ENCODE measurements at places on chromosomes 3 and 15.

- DNase-seq, result no peak
These were observed 999 bp downstream of the INSYN1 start for GRCh38 chr15:73751899-73752805.

GRCh38 chr3:57917601-57918000 lies 90.6 kb upstream of the FLNB start:
- no peak for DNase-seq

DNA sequence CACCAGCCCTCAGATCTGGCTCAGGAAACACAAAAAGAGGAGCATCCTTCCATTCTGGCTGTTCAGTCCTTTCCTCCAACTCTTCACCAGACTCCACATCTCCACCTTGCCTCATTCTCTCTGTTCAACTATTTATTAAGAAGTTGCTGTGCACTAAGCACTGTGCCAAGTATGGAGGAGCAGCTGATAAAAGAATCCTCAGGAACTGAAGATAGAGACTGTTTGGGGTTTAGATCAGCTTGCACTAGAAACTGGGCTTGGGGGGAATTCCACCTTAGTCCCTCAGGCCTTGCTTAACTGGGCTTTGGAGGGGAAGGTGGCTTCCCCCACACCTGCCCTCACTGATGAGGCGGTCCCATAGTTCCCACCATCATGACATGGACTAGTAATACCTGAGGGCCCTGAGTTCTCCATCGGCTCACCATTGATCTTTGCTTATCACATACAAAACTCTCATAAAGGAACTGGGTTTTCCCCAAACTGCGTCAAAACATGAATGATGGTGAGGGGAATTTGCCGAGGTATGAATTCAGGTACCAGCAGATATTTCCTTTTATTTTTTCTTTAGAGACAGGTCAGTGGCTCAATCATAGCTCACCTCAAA lies 1.7 kb upstream of the CCR8 start:
- no peak for DNase-seq

GRCh38 chr15:83734487-83734886 lies 80.6 kb downstream of the ADAMTSL3 start:
- no peak for DNase-seq

- DNase-seq, result no peak
These were observed 103.1 kb upstream of the UNC13C start for GRCh38 chr15:53875139-53875538.

DNA sequence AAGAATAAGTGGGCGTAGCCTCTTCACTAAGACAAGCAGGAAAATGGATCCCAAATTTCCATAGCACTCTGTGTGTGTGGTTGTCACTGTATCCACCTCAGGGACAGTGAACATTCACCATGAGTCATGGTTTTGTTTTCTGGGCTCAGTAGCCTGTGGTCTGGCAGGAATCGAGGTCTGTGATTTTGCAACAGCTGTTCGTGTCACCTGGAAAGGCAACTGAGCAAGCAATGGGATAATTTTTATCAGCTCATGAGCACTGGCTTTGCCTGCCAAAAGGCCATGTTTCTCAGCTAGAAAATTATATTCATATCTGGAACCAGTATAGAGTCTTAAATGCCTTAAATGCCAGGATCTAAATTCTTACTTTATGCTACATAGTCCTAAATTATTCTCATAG lies 60.9 kb downstream of the STRIT1 start:
- no peak for DNase-seq

GRCh38 chr3:186425788-186426730 lies 64.0 kb upstream of the DGKG start:
- no peak for DNase-seq

DNA sequence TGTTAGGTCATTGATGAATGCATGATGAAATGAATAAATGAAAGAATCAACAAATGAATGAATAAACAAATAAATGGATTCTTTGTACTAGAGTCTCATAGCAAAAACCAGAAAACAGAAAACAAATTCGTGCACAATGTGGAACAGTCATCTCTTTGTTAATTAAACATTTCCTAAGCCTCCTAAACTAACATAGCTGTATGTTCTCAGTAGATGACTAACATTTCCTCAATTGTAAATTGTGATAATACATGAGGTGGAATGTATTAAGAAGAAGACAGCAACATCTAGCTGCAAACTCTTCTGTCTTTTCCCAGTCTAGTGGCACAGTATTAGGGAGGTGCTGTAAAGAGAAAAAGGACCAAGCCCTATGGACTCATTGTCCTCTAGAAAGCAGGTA lies 1021.0 kb downstream of the MCTP2 start:
- DNase-seq, result no peak

- no peak for DNase-seq
These were observed 8.9 kb downstream of the LEKR1 start for GRCh38 chr3:156834962-156835535.

DNA sequence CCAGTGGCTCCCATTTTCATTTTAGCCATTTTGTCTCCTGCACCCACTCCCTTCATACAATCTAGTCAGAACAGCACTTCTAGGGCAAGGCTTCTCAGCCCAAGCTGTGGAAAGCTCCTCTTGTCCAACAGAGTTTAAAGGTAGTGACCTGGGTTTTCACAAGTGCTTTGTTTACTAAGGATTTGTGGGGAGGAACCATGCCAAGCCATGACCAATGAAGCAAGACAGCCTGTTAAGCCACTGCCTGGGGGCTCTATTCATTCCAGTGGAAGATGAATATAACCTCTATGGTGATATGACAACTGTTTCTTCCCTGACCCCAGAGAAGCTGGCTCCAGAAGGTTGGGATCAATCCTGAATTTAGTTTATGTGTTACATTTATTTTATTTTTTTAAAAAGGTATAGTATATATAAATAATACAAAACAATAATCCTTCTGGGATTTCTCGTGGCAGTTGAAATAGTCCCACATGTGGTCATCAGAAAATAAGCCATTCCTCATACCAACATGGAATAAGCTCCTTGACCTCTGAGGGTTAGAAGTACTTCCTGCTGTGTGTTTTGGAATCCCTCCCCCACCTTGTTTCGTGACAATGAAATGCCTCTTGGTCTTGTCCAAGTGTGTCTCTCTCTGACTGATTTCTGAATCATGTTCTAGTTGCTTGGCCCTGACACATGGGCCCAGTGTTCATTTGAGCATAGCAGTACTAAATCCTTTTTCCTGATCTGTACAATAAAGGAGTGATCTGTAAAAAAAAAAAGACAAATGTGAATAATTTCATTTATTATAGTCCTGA lies 13.3 kb upstream of the THUMPD3 start:
- no peak for DNase-seq

DNA sequence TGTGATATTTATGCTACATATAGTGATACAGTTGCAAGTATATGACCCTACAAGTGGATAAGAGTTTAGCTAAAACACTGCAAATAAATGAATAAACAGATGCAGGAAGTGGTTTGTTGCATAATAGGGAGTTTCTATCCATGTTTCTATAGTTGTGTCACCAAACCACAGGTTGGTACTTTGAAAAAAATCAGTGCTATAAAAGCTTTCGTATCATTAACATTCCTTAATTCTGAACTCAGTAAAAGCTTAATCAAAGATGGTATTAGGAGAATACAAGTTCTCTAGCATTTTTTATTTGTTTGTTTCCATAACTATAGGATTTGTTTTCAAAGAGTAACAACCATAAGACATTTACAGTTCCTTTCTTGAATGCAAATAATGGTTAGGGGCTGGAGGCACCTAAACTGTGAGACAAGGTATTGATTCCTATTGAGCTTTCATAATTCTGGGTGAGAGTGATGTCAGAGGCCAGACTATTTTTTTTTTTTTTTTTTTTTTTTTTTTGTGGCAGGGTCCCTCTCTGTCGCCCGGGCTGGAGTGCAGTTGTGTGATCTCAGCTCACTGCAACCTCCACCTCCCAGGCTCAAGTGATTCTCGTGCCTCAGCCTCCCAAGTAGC lies 29.6 kb downstream of the CPOX start:
- no peak for DNase-seq

DNA sequence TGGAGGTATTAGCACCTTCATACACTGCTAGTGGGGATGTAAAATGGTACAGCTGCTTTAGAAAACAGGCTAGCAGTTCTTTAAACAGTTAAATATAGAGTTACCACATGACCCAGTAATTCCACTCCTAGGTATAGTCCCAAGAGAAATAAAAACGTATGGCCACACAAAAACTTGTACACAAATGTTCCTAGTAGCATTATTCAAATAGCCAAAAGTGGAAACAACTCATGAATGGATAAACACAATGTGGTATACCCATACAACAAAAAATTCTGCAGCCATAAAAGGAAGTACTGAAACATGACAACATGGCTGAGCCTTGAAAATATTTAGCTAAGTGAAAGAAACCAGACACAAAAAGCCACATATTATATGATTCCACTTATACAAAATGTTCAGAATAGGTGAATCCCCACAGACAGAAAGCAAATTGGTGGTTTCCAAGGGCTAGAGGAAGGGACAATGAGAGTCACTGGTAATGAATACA lies 40.8 kb upstream of the KLF13 start:
- DNase-seq, result no peak
